ENCODE measurements at places on chromosomes 16 and 17.
A peak's percentile ranks its signal among the peaks of the same experiment; 100 is the strongest.

GRCh38 chr16:53814801-53815200 is 110.8 kb downstream of the FTO start:
- DNase-seq: no peak

DNA sequence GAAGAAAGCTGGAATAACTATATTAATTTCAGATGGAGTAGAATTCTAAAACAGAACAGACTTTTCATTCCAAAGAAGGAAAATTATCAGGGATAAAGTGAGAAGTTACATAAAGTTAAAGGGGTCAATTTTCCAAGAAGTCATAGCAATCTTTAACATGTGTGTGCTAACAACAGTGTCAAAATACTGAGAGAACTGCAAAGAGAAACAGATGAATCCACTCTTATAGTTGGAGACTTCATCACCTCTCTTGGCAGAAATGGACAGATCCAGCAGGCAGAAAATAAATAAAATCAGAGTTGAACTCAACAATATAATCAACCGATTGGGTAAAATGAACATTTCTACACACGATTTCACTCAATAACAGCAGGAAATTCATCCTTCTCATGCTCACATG is 5.4 kb downstream of the ABCA9 start:
- DNase-seq: no peak

DNA sequence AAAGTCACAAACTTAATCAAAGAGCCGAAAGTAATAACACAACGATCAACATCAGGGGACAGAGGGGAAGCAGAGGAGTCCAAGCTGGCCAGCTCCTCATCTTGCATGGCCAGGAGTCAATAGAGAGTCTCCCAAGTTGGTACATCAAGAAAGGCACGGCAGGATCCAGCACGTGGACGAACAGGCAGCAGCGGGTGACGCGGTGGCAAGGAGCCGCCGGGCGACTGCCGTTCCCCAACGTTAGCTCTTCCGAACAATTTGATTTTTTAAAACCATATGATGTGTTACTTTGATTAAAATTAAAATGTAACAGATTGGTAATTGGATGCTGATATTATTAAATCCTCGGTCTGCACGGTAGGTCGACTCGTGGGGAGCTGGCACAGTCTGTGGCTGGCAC is 81.8 kb upstream of the DOC2B start:
- no peak for DNase-seq

GRCh38 chr16:73179705-73180331 is 131.9 kb upstream of the ZFHX3 start:
- DNase-seq: no peak

DNA sequence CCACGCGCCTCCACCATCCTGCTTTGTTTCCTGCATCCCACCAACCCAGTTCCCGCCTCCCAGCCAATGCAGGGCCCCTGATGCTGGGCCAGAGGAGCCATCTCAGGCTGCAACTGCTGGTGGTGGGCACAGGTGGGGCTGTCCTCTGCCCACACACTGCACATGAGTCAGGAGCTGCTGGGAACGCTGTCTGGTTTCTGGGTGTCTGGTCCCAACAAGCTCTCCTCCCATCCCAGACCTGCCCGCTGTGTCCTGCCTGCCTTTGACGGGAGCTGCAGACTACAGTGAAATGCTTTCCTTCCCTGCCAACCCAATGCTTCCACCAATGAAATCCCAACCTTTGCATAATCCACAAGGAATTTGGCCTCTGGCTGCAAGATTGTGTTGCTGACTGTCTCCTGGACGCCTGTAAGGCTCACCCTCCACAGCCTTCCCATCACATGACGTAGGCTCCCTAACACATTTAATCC is 98.9 kb downstream of the N4BP1 start:
- DNase-seq: no peak

- no peak for DNase-seq
Measured at GRCh38 chr17:4838309-4838785, 5.2 kb downstream of the MINK1 start.

- no peak for DNase-seq
Measured at GRCh38 chr17:32020943-32021614, 13.9 kb downstream of the LRRC37B start.

DNA sequence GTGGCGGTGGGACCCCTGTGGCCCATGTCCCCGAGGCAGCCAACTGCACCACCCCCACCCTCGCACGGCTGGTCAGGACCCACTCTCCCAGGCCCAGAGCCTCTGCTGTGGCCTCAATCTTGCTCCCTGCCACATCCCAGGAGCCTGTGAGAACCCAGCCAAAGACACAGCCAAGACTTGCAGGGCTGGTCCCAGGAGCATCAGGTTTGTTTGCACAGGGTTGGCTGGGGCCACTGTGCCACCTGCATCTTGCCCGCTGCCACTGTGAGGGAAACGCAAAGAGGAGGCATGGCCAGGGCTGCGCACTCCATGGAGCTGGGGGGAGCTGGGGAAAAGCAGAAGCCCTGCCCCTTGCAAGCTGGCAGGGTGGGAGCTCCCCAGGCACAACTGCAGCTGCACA is 92.5 kb downstream of the SSH2 start:
- no peak for DNase-seq

GRCh38 chr17:60094754-60095153 is 16.0 kb upstream of the HEATR6 start:
- no peak for DNase-seq

GRCh38 chr17:1627982-1628855 is at the start of gene SLC43A2:
SLC43A2 (minus strand) TSS chr17:1628834; CDS start chr17:1627874, 960 bp downstream.
- peak; percentile 77 for DNase-seq

DNA sequence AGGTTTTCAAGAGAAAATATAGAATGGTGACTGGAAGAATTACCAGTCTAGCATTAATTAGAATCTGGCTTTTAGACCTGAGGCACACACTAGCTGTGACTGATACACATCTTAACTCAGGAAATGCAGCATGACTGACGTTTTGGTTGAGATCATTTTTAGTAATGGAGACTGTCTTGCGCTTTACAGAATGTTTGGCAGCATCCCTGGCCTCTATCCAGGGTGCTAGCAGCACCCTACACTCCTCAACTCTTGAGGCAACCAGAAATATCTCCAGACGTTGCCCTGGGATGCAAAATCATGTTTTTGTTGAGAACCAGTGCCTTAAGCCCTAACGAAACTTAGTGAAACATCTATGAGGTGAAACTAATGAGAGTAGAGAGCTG is 109.0 kb downstream of the HS3ST3A1 start:
- no peak for DNase-seq

DNA sequence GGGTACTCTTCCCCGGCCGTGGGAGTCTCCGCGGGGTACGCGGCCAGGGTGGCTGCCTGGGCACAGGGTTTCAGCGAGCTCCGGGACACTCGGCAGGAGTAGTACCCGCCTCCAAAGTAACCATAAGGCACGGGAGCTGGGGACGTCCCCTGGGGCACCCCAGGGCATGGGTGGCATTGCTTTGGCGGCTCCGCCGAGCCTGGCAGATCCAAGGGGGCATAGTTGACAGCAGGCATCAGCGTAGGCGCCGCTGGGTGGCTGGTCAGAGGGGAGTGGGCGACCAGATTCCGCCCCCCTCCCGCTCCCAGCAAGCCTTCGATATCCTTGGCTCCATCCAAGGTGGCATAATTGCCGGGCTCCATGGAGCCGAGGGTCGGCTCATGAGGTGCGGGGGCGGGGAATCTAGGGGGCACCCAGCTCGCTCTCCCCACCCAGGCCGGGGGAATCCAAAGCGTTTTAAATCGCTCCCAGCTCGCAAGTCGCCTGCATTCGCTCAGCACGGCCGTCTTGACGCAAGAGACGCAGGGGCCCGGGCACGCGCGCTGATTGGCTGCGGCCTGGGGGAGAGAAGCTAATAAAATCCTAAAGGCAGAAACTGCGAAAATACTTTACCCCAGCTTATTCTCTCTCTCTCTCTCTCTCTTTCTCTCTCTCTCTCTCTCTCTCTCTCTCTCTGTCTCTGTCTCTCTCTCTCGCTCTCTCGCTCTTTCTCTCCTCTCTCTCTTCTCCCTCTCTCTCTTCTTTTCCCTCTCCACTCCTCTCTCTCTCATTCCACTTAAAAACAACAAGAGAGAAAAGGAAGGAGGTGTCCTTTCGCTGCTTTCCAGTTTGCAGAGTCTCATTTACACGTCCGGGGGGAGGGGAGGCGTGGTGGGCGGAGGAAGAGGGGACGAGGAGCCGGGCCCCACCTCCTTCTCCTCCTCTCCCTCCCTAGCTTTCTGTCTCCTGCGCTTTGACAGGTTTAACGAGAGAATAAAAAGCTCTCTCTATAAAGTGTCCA is at the start of gene HOXB13:
HOXB13 (minus strand) TSS at position 519 of the 1,000 bp plus-strand sequence; CDS start at position 362, 157 bp downstream.
- DNase-seq: no peak

DNA sequence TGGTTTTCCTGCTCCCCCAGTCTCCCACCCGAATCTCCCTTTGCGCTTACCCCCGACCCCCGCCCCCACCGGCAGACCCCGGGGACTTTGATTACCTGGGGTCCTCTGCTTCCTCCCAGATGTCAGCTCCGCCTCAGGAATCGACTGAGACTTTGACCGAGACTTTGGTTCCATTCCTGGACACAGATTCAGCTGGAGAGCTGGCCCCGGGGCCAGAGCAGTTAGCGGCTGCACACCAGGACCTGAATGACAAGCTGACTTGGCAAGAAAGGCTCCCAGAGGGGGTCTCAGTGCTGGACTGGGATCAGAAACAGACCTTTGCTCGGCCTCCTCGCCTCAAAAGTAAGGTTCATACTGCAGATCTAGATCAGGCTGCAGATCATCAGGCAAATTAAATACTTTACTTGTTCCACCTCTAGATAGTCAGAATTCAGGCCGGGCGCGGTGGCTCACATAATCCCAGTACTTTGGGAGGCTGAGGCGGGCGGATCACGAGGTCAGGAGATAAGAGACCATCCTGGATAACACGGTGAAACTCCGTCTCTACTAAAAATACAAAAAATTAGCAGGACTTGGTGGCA is 60.3 kb upstream of the FBXO47 start:
- no peak for DNase-seq

- DNase-seq: no peak
Measured at GRCh38 chr16:86631444-86631843, 53.1 kb downstream of the FOXL1 start.

- no peak for DNase-seq
Measured at GRCh38 chr16:82630219-82630618, 3.5 kb downstream of the CDH13 start.

DNA sequence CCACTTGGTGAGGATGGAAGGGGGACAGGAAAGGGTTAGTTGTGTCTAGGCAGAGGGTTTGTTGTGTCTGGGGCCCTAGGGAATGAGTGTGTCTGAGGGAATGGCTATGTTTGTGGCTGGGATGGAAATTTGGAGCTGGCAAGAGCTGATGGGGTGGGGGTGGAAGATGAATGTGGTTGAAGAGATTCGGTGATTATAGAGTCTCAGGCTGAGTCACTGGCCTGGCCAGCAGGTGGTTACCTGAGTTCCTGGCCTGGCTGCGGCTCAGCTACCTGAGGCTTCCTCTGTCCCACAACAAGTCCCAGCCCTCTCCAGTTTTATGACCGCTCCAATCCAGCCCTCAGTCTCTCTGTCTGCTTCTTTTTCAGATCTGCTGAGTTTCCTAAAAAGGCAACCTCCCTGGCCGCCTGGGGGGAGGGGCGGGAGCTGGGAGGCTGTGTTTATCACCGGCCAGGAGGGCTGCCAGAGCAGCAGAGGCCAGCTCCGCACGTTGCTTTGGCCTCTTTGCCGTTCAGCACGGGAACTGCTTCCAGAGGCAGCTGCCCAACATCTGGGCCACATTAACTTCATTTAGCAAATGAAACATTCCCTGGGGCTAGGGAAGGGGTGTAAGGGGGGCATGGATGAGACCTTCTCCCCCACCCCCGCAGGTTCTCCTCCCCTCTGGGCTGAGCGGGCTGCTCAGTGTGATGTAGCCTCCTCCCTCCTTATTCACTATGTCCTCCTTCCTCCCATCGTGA is 21.8 kb downstream of the ITGB3 start:
- no peak for DNase-seq

- no peak for DNase-seq
Measured at GRCh38 chr16:66044089-66044488, 322.4 kb upstream of the CDH5 start.

- no peak for DNase-seq
Measured at GRCh38 chr17:39928858-39929645, 1.5 kb downstream of the LRRC3C start.

GRCh38 chr17:4150096-4150495 is 7.1 kb downstream of the CYB5D2 start:
- no peak for DNase-seq

DNA sequence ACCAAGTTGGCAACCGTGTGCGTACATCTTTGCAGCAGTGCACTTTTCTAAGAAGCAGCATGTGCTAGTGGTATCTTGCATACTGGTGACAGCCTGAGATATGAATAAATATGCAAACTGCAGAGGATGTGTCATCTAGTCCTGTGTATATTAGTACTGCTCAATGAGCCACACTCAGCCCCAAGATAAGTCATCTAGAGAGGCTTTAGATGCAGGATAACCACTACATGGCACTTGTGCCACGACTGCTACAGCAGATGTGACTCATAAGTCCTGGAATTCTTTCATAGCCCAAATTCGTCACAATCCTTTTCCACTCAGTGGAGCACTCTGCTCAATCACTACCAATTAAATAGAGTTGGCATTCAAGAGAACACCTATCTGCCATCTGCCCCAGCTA is 171.5 kb downstream of the AXIN2 start:
- no peak for DNase-seq

- DNase-seq: no peak
Measured at GRCh38 chr16:2709588-2709984, 10.4 kb downstream of the PRSS27 start.

- peak; percentile 31 for DNase-seq
Measured at GRCh38 chr16:2032285-2033056, 5.8 kb downstream of the NHERF2 start.

GRCh38 chr16:64543441-64543840 is 578.4 kb downstream of the CDH11 start:
- DNase-seq: no peak

- no peak for DNase-seq
Measured at GRCh38 chr16:27436065-27436464, 34.1 kb downstream of the IL21R start.

GRCh38 chr16:48903039-48903438 is 293.1 kb upstream of the N4BP1 start:
- DNase-seq: no peak

DNA sequence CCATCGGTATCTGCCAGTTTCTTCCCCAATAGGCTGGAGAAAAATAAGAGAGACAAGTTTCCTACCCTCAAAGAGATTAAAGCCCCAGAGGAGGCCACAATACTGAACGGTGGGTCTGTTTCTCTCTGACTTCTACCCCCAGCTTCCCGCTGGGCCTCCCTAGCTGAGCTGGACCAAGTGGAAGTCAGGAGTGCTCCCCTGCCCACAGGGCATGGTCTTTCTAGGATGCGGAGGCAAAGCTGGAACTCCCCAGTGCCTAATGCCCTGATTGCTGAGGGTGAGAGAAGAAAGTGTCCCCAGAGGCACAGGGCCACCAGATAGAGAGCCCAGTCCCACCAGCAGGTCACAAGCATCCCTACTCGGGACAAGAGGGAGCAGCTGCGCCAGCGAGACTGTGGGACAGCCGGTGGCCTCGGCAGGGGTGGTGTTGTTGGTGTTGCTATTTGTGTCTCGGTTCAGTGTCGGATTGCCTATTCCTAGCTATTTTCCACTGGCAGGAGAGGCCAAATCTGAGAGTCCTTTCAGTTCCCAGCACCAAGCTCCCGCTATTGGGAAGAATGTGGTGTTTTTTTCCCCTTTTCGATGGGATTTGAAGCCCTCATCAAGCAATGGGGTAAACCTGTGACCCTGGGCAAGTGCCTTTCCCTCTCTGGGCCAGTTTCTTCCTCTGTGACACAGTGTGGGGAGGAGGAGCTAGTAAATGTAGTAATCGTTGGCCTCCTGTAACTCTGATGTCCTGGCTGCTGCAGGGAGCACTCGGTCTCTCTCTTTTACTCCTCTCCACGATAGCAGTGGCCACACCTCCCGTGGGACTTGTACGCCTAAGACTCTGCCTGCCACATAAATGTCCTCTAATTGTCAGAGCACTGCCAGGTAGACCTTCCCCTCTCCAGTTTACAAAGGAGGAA is 22.5 kb upstream of the TBX2 start:
- DNase-seq: no peak

GRCh38 chr17:6052926-6053325 is 17.3 kb upstream of the WSCD1 start:
- no peak for DNase-seq
